ENCODE measurements at places on chromosomes 13 and 19. TPM values are rescaled to one million over a fixed set of nuclear protein-coding genes. Genes with fewer than 3 reads are reported as not detected.

DNA sequence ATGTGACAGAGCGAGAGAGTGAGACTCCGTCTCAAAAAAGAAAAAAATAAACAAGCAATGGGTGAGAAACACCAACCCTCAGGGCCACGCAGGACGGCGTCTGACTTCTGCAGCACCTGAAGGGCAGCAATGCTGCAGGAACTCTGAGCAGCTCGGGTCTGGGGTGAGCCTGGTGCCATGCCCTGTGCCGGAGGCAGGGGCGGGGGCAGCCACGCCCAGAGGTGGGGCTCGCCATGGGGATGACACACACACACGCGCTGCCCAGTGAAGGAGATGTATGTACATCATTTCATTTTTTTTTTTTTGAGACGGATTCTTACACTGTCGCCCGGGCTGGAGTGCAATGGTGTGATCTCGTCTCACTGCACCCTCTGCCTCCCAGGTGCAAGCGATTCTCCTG is 24.3 kb downstream of the GPX4 start:
- DNase-seq = no peak
- no peaks in the 10 kb centered on the region for H3K27me3 ChIP-seq
- H3K27ac ChIP-seq = no peak overlapping the region
- H3K36me3 ChIP-seq = peaks cover 30% of the 10 kb centered on the region
- no peak overlapping the region for H3K4me3 ChIP-seq
- peaks cover 39% of the 10 kb centered on the region for H3K4me1 ChIP-seq

- no peaks in the 10 kb centered on the region for H3K27me3 ChIP-seq
- H3K27ac ChIP-seq = no peak overlapping the region
- no peak overlapping the region for H3K4me3 ChIP-seq
- no peak for DNase-seq
- no peaks in the 10 kb centered on the region for H3K4me1 ChIP-seq
These were observed 76.7 kb downstream of the TEX26 start for GRCh38 chr13:31009166-31009565.

DNA sequence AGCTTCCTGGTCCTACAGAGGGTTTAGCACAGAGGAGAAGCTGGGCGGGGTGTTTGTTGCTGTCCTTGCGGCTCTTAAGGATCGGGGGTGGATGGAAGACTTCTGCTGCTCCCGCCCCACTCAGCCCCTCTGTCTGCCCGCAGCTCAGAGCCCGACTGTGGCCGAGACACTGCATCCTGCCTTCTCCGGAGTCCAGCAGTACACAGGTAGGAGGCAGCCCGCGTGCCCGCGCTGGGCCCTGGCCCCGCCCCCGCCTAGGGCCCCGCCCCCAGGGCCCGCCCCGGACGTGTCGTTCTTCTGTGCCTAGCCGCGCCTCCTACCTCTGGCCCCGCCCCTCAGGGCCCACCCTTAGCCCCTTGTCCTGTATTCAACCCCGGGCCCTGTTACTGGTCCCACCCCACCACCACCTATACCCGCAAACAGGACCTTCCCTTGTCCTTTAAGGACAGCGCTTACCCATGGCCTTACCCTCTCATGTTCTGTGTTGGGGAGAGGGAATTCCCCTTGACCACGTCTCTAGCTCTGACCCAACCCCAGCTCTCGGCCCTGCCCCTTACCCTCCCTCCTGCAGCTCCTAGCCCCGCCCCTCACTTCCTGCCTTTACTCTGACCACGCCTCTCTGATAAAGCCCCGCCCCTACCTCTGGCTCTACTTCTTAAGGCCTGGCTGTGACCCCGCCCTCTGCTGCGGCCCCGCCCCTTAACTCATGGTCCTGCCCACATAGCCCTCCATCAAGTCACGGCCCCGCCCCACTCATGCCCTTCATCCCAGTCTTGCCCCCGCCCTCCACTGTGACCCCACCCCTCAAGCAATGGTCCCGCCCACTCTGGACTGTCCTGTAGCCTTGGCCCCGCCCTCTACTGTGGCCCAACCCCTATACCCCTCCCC is 60.5 kb downstream of the CELF5 start:
- peak; percentile 75 for DNase-seq
- H3K27me3 ChIP-seq = no peaks in the 10 kb centered on the region
- no peak overlapping the region for H3K4me3 ChIP-seq
- H3K27ac ChIP-seq = no peak overlapping the region
- H3K4me1 ChIP-seq = peaks cover 16% of the 10 kb centered on the region

- H3K27ac ChIP-seq = no peak overlapping the region
- no peaks in the 10 kb centered on the region for H3K4me1 ChIP-seq
- no peaks in the 10 kb centered on the region for H3K36me3 ChIP-seq
- no peak for DNase-seq
These were observed 148.0 kb downstream of the PRR20E start for GRCh38 chr13:57314897-57315520.

The FGF9 gene
- total RNA-seq = 0.80 TPM

The ZNF99 gene
- total RNA-seq = 0.18 TPM

- H3K27ac ChIP-seq = no peak overlapping the region
- H3K36me3 ChIP-seq = peaks cover 2% of the 10 kb centered on the region
- no peak for DNase-seq
- no peaks in the 10 kb centered on the region for H3K27me3 ChIP-seq
- H3K4me1 ChIP-seq = peaks cover 31% of the 10 kb centered on the region
These were observed 1.4 kb downstream of the ZNF865 start for GRCh38 chr19:55606817-55607216.

DNA sequence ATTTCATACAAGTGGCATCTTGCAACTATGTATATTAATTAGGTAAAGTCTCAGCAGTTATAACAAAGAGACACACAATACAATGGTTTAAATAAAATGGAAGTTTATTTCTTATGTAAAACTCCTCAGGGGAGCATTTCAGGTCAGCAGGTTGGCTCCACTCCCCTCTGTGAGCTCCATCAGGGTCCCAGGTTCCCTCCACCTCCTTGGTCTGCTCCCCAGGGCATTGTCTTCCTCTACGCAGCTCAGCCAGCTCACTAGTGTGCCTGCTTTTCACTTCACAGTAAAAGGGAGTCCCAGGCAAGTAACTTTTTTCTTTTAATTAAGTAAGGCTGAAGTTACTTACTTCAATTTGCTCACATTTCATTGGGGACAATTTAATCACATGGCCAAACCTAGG is 135.3 kb upstream of the FNDC3A start:
- no peaks in the 10 kb centered on the region for H3K27me3 ChIP-seq
- no peaks in the 10 kb centered on the region for H3K36me3 ChIP-seq
- no peak for DNase-seq
- no peaks in the 10 kb centered on the region for H3K4me1 ChIP-seq
- H3K27ac ChIP-seq = no peak overlapping the region

The JSRP1 gene
- total RNA-seq = 2.0 TPM

The TMC4 gene
- 7.5 TPM for total RNA-seq

The NLRP11 gene
- not detected for total RNA-seq

DNA sequence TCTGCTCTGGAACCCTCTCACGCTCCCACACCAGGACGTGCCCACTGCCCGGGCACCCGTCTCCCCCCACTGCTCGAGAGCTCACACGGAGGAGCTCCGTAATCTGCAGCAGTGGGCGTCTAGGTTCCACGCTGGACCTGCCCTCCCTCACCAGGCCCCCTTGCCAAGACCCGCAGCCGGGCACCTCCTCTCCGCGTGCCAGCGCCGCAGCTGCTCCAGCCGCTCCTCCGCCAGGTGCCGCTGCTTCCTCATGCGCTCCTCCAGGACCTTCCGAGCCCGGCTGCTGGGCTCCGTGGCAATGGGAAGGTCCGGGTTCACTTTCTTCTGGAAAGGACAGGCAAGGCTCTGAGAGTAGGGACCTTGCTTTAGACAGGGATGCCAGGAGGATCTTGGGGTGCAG is 35.0 kb upstream of the MATK start:
- no peak overlapping the region for H3K27ac ChIP-seq
- DNase-seq = no peak
- H3K36me3 ChIP-seq = no peaks in the 10 kb centered on the region
- H3K4me1 ChIP-seq = peaks cover 33% of the 10 kb centered on the region
- H3K4me3 ChIP-seq = no peak overlapping the region
- no peaks in the 10 kb centered on the region for H3K27me3 ChIP-seq

The SERTAD3 gene
- total RNA-seq = 57.3 TPM

The LRRC63 gene
- total RNA-seq = 0.32 TPM

- H3K36me3 ChIP-seq = peaks cover 35% of the 10 kb centered on the region
- H3K4me1 ChIP-seq = no peaks in the 10 kb centered on the region
- no peak for DNase-seq
- no peak overlapping the region for H3K27ac ChIP-seq
- H3K4me3 ChIP-seq = no peak overlapping the region
These were observed 8.9 kb upstream of the ZNF527 start for GRCh38 chr19:37361994-37362393.

GRCh38 chr13:20801707-20802106 is 27.9 kb upstream of the EEF1AKMT1 start:
- no peaks in the 10 kb centered on the region for H3K4me1 ChIP-seq
- no peak overlapping the region for H3K4me3 ChIP-seq
- no peaks in the 10 kb centered on the region for H3K27me3 ChIP-seq
- no peak for DNase-seq
- H3K36me3 ChIP-seq = peaks cover 13% of the 10 kb centered on the region

GRCh38 chr19:51676566-51677083 is 16.5 kb upstream of the SPACA6 start:
- DNase-seq = peak; percentile 70
- no peak overlapping the region for H3K27ac ChIP-seq
- H3K4me3 ChIP-seq = no peak overlapping the region
- no peaks in the 10 kb centered on the region for H3K36me3 ChIP-seq

GRCh38 chr13:29832761-29833298 is 17.6 kb downstream of the UBL3 start:
- H3K36me3 ChIP-seq = no peaks in the 10 kb centered on the region
- no peak overlapping the region for H3K4me3 ChIP-seq
- H3K27me3 ChIP-seq = no peaks in the 10 kb centered on the region
- no peak for DNase-seq
- no peaks in the 10 kb centered on the region for H3K4me1 ChIP-seq
- H3K27ac ChIP-seq = no peak overlapping the region

- H3K4me3 ChIP-seq = no peak overlapping the region
- no peaks in the 10 kb centered on the region for H3K27me3 ChIP-seq
- no peaks in the 10 kb centered on the region for H3K36me3 ChIP-seq
- no peak overlapping the region for H3K27ac ChIP-seq
- H3K4me1 ChIP-seq = no peaks in the 10 kb centered on the region
These were observed 362.1 kb downstream of the FOXO1 start for GRCh38 chr13:40304391-40304790.

DNA sequence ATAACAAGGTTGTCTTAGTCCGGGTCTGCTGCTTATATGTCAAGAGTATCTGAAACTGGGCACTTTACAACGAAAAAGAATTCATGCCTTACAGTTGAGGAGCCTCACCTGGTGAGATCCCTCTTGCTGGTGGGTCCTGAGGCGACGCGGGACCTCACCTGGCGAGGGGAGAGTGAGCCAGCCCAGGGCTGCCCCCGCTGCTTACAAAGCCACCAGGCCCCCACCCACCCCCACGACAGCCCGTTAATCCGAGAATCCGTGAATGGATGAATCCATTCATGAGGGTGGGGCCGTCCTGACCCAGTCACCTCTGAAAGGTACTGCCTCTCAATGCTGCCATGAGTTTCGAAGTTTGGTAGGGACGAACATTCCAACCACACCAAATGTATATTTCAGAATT is 54.0 kb upstream of the F7 start:
- H3K4me1 ChIP-seq = no peaks in the 10 kb centered on the region
- no peak overlapping the region for H3K4me3 ChIP-seq
- DNase-seq = no peak
- no peak overlapping the region for H3K27ac ChIP-seq
- H3K27me3 ChIP-seq = no peaks in the 10 kb centered on the region

The RTBDN gene
- total RNA-seq = not detected

DNA sequence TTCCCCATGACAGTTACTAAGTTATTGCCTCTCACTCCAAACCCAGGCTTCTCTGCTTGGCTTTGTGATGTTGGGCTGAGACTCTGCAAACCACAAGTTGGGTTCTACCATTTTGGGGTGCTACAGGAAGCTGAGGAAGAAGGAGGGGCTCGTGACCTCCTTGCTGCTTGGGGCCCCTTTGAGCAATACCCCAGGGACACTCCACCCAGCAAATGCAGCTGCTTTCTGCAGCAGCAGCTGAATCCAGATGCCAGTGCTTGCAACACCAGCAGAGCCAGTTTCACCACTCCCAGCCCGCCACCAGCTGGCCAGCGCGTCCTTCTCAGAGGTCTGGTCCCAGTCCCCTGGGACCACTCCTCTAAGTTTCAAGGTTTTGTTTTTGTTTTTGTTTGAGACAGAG is 22.0 kb upstream of the UBAC2 start:
- no peak overlapping the region for H3K27ac ChIP-seq
- H3K4me1 ChIP-seq = peaks cover 28% of the 10 kb centered on the region
- peaks cover 3% of the 10 kb centered on the region for H3K27me3 ChIP-seq
- H3K4me3 ChIP-seq = no peak overlapping the region
- DNase-seq = peak; percentile 43

- H3K36me3 ChIP-seq = no peaks in the 10 kb centered on the region
- no peaks in the 10 kb centered on the region for H3K27me3 ChIP-seq
- no peak for DNase-seq
- no peak overlapping the region for H3K27ac ChIP-seq
- peaks cover 4% of the 10 kb centered on the region for H3K4me1 ChIP-seq
- H3K4me3 ChIP-seq = no peak overlapping the region
These were observed 25.1 kb downstream of the DIAPH3 start for GRCh38 chr13:60138674-60139073.

- no peak for DNase-seq
- H3K27me3 ChIP-seq = no peaks in the 10 kb centered on the region
- peak overlapping the region; percentile 19 for H3K4me3 ChIP-seq
- peak overlapping the region; percentile 86 for H3K27ac ChIP-seq
- H3K4me1 ChIP-seq = peaks cover 18% of the 10 kb centered on the region
These were observed 16.3 kb upstream of the RNASEH2B start for GRCh38 chr13:50893211-50893852.

DNA sequence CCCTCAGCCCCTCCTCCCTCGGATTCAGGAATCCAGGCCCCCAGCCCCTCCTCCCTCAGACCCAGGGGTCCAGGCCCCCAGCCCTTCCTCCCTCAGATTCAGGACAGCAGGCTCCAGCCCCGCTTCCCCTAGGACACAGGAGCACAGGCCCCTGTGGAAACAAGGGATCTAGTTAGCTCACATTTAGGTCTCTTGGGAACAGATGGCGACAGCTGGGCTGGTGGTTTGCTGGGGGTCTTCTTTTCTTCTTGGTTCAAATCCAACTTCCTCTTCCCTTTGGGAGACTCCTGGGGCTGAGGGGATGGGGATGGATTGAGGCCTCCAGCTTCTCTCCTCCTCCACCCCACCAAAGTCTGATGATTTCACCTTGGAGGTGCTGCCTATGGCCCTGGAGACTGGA is 19.6 kb downstream of the ZNF575 start:
- no peak for DNase-seq
- peaks cover 36% of the 10 kb centered on the region for H3K36me3 ChIP-seq
- H3K4me1 ChIP-seq = peaks cover 7% of the 10 kb centered on the region

DNA sequence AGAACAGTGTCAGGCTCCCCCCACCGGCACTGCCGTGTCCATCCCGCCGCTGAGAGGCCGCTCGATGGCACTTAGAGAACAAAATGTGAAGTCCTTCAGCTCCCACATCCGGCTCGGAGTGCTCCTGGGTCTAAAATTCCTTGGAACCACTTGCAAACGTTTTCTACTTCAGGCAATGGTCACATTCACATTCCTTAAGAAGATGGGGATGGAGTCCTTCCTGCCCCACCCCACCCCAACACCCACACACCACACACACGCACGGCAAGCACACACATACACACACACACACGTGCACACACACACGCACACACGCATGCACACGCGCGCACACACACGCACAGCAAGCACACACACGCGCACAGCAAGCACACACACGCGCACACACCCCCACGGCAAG is 83.4 kb downstream of the SOX1 start:
- H3K4me3 ChIP-seq = no peak overlapping the region
- no peaks in the 10 kb centered on the region for H3K36me3 ChIP-seq
- DNase-seq = no peak
- no peak overlapping the region for H3K27ac ChIP-seq
